ENCODE measurements at places on chromosomes 11 and 22. TPM values are rescaled to one million over a fixed set of nuclear protein-coding genes. Genes with fewer than 3 reads are reported as not detected.

The TMEM45B gene
- polyA plus RNA-seq: 46.0 TPM

The SAA1 gene
- polyA plus RNA-seq: 11.4 TPM

The TRIM22 gene
- polyA plus RNA-seq: 6.6 TPM

The TOMT gene
- not detected for polyA plus RNA-seq

The CHRNA10 gene
- polyA plus RNA-seq: 1.8 TPM

The ALDH3B2 gene
- not detected for polyA plus RNA-seq

The PLA2G3 gene
- polyA plus RNA-seq: not detected

The SC5D gene
- 15.5 TPM for polyA plus RNA-seq

The CCDC87 gene
- not detected for polyA plus RNA-seq

The RAPSN gene
- 0.61 TPM for polyA plus RNA-seq

The PANX2 gene
- polyA plus RNA-seq: 0.60 TPM
